ENCODE measurements at places on chromosomes 12 and 14.
A peak's percentile ranks its signal among the peaks of the same experiment; 100 is the strongest.

DNA sequence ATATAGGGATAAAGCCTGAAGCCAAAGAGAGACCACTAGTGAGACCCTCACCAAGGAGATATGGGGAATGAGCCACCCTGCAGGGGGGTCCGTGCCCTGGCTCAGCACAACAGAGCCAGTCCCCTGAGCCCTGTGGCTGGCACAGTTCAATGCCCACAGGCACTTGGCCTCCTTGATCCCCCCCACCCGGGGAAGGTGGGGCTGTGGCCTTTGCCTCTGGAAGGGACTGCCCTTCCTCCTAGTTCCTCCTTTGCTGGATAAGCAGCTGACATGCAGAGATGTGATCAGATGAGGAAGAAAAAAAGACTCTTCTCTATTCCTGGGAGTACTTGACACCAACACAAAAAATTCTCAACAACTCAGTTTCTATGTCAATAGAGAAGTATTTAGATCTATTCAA is 19.9 kb downstream of the TTC7B start:
- DNase-seq: no peak

DNA sequence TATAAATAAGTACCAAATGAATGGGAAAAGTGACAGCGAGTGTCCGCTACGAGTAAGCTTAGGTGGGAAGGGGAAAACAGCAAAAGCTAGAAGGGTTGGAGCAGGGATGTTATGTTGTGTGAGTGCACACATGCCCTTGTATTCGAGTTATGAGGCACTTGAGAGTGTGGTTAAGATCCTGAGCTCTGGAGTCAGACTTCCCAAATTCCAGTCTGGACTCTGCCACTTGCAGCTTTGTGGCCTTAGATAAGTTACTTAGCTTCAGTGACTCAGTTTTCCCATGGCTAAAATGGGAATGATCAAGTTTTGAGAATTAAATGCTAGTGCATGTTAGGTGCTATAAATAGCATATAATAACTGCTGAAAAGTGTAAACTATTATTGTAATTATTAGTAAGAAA is 44.9 kb downstream of the KTN1 start:
- DNase-seq: no peak

DNA sequence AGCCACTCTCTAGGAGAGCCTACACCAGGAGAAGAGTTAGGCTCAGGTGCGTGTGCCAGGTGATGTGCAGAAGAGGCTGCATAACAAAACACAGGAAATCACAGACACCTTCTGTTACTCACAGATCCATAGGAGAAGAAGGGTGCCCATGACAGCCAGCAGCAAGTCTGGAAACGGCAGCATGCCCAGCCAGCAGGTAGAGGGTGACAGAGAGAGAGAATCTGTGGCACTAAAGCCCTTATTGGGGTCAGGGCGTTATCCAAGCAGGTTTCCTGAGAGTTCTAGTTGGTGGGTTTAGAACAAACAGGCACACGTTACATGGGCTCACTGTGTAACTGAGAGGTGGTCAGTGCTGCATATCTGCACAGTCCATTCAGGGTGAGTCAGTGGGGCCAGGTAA is 14.9 kb upstream of the SLC8A3 start:
- no peak for DNase-seq

DNA sequence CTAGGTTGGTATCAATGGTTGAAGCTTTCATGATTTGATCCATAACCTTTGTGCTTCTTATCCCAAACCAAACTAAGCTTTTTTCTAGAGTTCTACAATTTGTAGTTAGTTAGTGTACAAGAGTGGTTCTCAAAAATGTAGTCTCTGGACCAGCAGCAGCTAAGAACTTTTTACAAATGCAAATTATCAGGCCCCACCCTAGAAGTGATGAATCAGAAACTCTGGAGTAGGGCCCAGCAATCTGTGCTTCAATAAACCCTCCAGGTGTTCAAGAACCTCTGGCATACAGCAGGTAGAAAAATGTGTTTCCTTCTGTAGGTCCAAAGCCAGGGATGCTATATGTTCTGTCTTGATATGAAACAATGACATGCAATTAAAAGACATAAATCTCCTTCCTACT is 26.1 kb upstream of the ACTR6 start:
- DNase-seq: no peak

DNA sequence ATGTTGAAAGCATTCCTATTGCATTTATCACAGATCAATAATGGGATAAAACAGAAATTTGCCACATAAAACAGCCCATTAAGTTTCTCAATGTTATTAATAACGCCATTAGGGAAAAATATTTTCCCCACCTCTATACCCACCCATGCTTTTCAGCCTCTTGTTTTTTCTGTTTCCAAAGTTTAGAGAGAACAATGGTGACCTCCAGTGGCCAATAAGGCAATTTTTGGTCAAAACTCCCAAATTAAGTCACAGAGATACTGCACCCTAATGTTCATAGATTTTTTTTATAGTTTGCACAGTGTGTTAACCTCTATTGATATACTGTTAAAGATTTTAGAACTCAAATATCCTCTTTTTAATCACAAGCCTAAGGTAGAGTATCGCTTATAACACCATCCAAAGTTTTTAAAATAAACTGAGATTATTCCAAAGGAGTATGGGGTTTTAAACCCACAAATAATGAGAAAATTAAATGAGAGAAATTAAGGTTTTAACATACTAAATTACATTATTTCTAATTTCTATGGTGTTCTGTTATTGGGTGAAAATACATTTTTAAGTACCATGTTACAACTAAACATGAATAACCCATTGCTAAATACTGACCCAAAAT is 184.7 kb upstream of the DCN start:
- no peak for DNase-seq

GRCh38 chr12:52178984-52179383 is 12.8 kb downstream of the KRT80 start:
- DNase-seq: no peak

DNA sequence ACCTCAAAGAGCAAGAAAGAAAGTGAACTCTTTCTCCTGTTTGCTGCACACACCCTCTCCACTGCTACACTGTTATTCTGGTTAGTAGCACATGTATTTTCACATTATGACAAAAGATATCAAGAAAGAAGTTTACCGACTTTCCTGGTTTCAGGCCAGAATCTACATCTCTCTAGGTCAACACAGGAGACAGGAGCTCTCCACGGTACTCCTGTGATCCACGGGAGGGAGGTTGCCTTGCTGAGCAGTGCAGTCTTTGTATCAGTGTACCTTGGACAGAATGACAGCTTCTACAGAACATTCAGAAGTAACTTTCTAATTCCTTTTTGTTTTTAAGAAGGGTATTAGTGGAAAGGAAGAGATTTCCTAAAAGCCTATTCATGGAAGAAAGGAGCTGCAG is 805.6 kb downstream of the NRXN3 start:
- no peak for DNase-seq

DNA sequence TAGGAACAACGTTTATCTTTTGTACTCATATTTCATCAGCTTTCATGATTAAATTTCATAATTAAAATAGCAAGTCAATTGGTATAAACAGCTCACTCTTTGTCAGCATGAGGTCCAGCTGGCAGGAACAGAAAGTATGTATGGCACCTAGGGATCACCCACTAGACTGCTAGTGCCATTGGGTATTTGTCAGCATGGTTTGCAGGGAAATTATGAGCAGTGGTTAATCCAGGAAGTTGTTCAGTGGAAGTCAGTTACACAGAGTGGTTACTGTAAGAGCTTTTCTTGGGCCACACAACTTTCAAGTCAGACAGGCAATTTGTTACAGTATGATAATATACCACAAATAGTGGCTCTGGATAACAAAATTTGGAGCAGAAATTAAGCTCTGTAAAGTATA is 340.3 kb upstream of the RGS6 start:
- no peak for DNase-seq

GRCh38 chr14:104923640-104924420 is 849 bp upstream of the PLD4 start:
- DNase-seq: no peak

GRCh38 chr12:70070494-70071007 is 172.7 kb upstream of the CNOT2 start:
- no peak for DNase-seq

DNA sequence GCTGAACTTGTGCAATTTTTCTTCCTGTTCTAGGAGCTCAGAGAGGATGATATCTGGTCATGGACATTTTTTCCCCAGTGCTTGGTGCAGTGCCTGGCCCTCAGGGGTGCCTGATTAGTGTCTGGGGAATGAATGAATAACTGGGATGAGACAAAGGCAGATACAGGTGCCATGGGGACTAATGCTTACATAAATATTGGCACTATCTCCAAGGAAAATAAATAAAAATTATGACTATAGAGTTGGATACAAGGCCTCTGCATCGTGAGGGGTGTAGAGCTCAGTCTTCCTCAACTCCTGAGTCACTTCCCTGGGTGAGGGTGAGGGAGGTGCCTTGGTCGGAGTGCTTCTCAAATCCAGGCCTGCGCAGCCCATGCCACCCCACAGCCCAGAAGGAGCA is 188.6 kb downstream of the KCNA5 start:
- no peak for DNase-seq

DNA sequence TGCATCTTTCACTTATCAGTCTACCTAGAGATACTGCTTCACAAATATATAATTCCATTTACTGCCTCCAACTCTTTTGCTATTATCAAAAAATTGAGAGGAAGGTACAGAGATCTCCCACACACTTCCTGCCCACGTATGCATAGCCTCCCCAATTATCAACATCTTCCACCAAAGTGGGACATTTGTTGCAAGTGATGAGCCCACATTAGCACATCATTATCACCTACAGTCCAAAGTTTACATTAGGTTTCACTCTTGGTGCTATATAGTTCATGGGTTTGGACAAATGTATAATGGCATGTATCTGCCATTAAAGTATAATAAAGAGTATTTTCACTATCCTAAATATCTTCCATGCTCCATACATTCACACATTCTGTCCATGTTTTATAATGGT is 66.3 kb downstream of the SLC2A13 start:
- DNase-seq: no peak

- no peak for DNase-seq
These were observed 27.7 kb downstream of the PPP1R13B start for GRCh38 chr14:103819503-103820307.

DNA sequence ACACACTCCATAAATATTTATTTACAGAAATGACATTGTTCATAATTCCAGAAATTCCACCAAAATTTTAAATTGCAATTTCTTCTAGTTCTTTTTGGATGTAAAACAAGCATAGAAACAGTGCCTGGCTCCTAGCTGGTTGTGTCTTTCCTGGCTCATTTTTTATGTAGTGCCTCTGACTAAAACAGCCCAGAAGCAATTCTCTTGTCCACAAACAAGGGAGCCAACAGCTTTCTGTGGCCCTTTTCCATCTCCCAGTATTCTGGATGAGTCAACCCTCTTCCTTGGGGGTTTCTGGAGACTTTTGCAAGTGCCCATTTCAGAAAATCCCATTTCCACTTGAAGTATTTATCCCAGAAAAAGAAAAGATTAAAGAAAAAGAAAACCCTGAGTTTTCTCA is 141.4 kb downstream of the PHLDA1 start:
- no peak for DNase-seq

DNA sequence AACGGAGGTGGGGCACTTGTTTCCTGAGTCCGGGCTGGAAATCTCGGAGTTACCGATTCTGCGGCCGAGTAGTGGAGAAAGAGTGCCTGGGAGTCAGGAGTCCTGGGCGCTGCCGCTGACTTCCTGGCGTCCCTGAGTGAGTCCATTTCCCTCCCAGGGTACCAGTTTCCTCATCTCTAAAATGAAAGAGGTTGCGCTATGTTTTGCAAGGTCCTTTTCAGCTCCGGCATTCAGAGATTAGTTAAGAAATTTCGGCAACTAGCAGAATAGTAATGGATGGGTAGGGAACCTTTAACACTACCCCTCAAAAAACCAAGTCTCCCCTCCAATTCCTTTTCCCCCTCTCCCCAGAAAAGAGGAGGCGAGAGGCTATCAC is 724 bp downstream of the BLOC1S1 start:
- no peak for DNase-seq

DNA sequence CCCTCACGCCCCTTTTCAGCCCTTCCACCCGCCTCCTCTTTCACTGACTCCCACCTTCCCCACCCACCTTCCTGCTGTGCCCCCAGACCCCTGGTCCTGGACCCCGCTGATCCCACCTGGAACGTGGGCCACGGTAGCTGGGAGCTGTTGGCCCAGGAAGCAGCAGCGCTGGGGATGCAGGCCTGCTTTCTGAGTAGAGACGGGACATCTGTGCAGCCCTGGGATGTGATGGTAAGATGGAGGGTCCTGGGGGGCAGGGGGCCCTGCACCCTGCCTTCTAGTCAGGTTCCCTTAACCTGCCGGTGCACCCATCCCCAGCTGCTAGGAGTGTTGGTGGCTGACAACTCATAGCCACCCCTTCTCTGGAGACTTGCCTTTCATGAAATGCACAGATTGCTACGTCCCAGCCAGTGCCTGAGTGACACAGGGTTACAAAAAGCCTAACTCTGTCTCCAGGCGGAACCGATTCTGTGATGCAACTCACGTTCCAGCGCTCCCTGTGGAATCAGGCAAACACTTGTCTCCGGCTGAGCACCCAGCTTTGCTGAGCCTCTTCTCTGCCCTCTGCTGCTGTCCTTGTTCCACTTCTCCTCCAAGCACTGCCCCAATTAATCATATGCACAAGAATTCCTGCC is 15.0 kb upstream of the OAS2 start:
- no peak for DNase-seq

- no peak for DNase-seq
These were observed 787 bp downstream of the KCNH3 start for GRCh38 chr12:49539406-49540228.

DNA sequence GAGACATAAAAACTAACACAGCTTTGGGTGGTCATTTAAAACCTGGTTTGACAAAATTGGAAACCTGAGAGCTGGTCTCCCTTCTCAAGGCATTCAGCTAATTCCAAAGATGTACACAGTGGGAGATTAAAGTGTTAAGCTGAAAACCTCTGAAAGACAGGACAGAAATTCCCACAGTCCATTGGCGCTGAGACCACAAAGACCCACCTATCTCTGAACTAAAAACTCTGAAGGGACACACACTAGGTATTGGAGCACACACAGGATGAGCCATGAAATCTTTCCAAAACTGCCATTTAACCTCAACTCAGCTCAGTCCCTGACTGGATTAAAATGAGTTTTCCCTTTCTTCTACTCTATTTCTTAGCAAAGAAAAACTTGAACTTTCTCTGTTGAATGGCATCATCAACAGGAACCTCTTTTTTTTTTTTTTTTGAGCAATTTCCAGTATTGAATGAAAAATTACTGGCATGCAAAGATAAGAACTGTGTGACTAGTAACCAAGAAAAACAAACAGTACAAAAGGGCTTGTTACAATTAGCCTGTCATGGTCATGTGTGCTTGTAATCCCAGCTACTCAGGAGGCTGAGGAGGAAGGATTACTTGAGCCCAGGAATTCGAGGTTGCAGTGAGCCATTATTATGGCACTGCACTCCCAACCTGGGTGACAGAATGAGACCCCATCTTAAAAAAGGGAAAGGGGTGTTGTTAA is 82.4 kb downstream of the IPO8 start:
- no peak for DNase-seq

- no peak for DNase-seq
These were observed 100.8 kb downstream of the AACS start for GRCh38 chr12:125166041-125166440.

DNA sequence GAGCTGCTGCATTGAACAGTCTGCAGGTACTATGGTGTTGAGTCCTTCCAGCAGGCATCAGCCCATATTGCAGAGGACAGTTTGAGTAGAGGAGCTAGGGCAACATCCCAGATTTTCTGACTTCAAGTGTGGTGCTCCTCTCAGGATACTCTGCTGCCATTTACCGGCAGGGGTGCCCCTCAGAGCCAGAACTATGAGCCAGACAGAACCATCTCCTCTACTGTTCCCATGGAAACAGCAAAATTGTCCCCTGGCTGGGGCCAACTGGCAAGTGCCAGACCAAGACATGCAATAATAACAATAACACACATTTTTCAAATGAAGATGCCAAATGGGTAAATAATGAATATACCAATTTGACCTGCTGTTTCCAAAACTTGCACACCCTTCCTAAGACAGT is 102.9 kb downstream of the ADCK1 start:
- no peak for DNase-seq

GRCh38 chr14:102819176-102819628 is 42.0 kb downstream of the TRAF3 start:
- peak; percentile 25 for DNase-seq

All from activated CD8-positive, alpha-beta memory T cell treated with anti-CD3 and anti-CD28 coated beads for 4 hours (primary cell).